RWPE1 (cell line): ENCODE measurements at places on chromosomes 7 and 10.

DNA sequence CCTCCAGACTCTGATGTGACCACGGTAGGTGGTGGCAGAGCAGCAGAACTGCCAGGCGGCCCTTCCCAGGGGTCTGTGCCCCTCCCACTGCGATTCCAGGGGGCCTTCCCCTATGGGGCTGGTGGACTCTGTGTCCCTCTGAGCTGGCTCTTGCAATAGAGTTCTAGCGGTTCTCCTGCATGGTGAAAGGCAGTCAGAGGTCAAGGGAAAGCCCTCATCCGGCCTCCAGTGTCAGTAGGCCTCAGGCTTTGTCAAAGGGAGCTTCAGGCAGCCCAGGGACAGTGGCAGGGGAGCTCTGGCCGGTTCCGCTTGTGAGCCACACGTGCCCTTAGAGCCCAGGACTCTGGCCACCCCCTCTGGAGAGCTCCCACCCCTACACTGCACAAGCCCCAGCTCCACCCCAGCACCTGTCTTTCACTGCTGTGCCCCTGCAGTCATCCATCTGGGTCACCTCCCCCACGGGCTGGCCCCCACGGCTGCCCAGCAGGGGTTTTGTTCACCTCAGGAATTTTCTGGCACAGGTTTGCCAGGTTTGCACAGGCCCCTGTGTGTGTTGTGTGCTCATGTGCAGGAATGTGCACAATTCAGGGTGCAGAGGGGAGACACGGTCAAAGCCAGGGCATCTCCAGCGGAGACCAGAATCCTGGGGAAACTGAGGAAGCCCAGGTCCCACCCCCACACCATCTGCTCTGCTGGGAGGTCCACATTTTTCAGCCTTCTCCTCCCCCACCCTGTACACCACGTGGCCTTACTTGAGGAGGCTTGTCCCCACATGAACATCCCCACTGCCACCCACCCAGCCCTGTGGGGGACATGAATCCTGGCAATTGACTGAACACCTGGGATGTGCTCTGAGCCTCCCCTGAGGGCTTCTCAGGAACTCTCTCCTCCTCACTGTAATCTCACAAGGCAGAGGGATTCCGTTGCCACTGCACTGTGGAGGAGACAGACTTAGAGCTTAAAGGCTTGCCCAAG lies 23.8 kb downstream of the C10orf105 start:
- DNase-seq, result no peak

DNA sequence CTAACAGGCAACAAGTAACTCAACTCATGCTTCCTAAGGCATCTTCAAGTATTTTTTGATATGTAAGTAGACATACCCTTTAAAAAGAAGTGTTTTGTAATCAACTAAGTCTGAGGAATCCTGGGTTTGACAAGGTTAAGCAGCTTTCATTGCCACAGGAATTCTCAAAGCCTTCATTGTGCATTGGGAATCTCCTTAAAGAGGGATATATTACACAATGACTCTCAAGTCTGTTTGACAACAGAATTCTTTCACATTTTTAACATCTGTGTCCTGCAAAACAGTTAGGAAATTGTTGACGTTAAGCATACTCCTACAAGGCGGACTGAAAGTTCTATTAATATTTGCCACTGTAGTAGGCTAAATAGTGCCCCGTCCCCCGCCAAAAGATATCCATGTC lies 71.4 kb downstream of the SGMS1 start:
- DNase-seq, result no peak

DNA sequence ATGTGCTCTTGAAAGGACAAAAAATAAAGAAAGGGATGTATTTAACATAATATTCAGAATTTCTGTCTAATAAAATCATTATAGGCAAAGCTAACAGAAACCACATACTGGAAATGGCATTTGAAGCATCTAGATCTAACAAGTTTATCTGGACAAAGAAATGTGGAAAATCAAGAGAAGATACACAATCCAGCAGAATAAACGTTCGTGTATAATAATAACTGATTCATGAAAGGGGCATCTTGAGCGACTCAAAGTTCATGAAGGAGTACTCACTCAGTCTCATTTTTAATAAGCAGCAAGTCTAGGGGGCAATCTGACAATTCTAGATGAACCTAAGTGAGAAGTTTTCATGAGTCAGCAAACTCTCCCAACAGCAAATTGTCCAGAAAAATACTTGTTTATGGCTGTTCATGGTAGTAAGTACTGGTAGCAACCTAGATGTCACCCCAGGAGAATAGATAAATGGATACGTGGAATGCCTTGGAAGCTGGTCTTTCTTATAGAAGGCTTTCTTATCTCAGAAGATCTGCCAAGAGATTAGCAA lies 541.8 kb downstream of the INHBA start:
- no peak for DNase-seq

DNA sequence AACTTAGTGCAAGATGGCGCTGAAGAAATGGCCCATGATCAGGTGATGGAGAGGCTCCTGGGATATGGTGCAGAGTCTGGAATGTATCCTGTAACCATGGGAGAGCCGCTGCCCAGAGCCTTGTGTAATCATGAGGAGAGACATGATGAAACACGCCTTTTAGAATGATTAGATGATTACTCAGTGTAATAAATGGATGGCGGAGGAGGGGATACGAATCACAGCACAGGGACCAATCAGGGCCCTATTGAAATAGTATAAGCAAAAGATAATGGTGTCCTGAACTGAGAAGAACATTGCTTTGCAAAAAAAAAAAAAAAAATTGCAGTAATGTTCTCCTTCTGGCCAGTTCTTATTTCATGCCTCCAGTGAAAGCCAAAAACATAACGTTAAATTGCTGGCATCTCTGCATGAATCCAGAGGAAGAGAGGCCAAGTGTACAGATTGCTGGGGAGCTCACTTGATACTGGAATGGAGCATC lies 668.5 kb upstream of the AUTS2 start:
- peak; percentile 1 for DNase-seq

GRCh38 chr10:123535386-123535785 lies 130.8 kb upstream of the GPR26 start:
- DNase-seq, result no peak

GRCh38 chr7:114932991-114933390 lies 11.1 kb downstream of the MDFIC start:
- DNase-seq, result no peak
